Forelimb muscle (tissue), 1 donor: ENCODE measurements at places on chromosomes 5 and 9. TPM values are rescaled to one million over a fixed set of nuclear protein-coding genes. Genes with fewer than 3 reads are reported as not detected.

The NDFIP1 gene
- polyA plus RNA-seq = 54.7 TPM

The LCN1 gene
- polyA plus RNA-seq = not detected

The DDX4 gene
- polyA plus RNA-seq = 0.06 TPM

The BARHL1 gene
- polyA plus RNA-seq = not detected

The IER5L gene
- 4.0 TPM for polyA plus RNA-seq

The PCDHA9 gene
- polyA plus RNA-seq = not detected

The ARSI gene
- 5.7 TPM for polyA plus RNA-seq

The CRHBP gene
- 0.67 TPM for polyA plus RNA-seq

The PCDHGB6 gene
- polyA plus RNA-seq = 3.5 TPM

The NDST1 gene
- polyA plus RNA-seq = 46.9 TPM

The LURAP1L gene
- 10.9 TPM for polyA plus RNA-seq

The SCGB3A1 gene
- polyA plus RNA-seq = 1.4 TPM

The EIF4EBP3 gene
- polyA plus RNA-seq = 8.8 TPM

The ANKRD33B gene
- polyA plus RNA-seq = 1.8 TPM

The WDR38 gene
- 0.11 TPM for polyA plus RNA-seq

The SCGB3A2 gene
- not detected for polyA plus RNA-seq

The COL27A1 gene
- polyA plus RNA-seq = 35.4 TPM

The ODF2 gene
- 25.0 TPM for polyA plus RNA-seq

The C9orf78 gene
- polyA plus RNA-seq = 46.7 TPM

GRCh38 chr5:134568761-134569695, 43.6 kb downstream of the JADE2 start:
- no peak for DNase-seq

GRCh38 chr9:91902475-91903125, 47.4 kb downstream of the ROR2 start:
- no peak for DNase-seq

GRCh38 chr5:147327421-147327820, 92.6 kb downstream of the STK32A start:
- DNase-seq = no peak

- DNase-seq = no peak
These were observed 242.2 kb downstream of the FAM114A2 start for GRCh38 chr5:153796527-153796926.

GRCh38 chr5:73152411-73153388, 20.3 kb upstream of the TMEM174 start:
- no peak for DNase-seq

GRCh38 chr5:32531885-32532520, 53.4 kb upstream of the SUB1 start:
- no peak for DNase-seq

DNA sequence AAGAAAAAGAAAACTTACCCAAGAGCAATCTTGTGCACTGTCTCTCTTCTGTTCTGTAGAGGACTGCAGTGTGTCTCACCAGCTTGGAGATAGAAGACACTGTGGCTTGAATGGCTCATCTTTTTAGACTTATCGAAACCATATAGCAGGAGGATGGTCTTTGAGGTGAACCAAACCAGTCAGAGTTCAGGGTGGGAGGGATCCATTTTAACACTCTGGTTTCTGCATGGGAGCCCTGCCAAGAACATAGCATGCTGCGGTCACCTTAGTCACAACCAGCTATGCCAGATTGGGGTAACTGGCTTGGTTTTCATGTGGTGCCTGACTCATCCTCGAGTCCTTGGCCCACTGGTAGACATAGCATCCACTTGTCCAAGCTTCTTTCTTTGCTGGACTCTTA, 135.1 kb downstream of the PAPPA start:
- DNase-seq = no peak

GRCh38 chr9:27162045-27162444, 53.0 kb downstream of the TEK start:
- peak; percentile 83 for DNase-seq

DNA sequence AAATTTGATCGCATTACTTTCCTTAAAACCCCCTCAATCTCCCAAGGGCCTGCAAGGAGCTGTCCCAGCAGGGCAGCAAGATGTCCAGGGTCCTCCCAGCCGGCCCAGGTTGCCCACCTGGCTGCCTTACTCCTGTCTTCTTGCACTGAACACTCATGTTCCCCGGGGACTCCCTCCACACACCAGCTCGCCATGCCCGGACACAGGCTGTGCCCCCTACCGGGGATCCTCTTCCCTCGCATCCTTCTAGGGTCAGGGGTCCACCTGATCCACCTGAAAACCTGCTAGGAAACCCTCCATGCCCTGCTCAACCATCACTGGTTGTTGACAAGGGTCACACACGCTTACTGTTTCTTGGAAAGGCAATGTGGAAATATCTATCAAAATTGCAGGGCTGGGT, 172.0 kb upstream of the MSX2 start:
- no peak for DNase-seq

DNA sequence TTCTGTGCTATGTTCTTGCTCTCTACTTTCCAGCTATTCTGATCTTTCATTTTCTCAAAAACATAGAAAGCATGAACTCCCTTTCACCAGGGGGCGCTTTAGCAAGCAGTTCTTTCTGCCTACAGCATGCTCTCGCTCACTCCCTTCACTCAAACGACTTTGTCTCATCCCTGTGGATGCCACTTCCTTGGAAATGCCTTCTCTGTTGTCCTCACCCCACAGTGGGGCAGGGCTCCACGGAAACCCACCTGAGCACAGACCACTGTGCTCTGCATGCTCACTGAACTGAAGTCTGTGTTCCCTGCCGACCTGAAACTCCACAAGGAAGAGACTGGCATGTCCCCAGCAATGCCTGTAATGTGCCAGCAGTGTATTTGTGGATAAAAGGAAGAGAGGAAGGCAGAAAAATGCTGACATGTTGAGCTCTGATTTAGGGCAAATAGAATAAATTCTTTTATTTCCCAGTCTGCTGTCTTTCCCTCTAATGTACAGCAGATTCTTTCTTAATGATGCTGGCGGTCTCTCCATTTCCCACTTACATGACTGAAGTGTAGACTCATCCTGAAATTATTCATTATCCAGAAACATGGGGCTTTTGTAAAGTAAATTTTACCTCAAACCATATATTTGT, 4.9 kb upstream of the ROR2 start:
- DNase-seq = no peak

DNA sequence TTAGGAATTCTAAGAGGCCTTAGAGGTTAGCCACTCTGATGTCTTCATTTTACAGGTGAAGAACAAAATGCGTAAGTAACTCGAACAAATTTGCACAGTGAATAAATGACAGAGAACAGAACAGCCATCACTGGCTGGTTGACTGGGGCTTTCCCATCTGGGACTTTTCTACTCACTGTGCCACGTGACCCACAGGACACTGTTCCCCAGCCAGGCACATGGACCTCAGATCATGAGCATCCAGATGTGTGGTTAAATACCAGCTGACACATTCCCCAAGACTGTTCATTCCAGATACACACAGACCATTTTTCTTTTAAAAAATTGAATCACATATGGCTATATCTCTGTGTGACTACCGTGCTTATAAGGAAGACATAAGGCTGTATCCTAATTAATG, 25.8 kb upstream of the MED10 start:
- DNase-seq = no peak

- no peak for DNase-seq
These were observed 159.5 kb upstream of the CHD1 start for GRCh38 chr5:99088309-99088708.

GRCh38 chr9:15513335-15513734, 2.6 kb upstream of the PSIP1 start:
- no peak for DNase-seq

GRCh38 chr5:159944056-159944600, 27.8 kb downstream of the ADRA1B start:
- DNase-seq = no peak

DNA sequence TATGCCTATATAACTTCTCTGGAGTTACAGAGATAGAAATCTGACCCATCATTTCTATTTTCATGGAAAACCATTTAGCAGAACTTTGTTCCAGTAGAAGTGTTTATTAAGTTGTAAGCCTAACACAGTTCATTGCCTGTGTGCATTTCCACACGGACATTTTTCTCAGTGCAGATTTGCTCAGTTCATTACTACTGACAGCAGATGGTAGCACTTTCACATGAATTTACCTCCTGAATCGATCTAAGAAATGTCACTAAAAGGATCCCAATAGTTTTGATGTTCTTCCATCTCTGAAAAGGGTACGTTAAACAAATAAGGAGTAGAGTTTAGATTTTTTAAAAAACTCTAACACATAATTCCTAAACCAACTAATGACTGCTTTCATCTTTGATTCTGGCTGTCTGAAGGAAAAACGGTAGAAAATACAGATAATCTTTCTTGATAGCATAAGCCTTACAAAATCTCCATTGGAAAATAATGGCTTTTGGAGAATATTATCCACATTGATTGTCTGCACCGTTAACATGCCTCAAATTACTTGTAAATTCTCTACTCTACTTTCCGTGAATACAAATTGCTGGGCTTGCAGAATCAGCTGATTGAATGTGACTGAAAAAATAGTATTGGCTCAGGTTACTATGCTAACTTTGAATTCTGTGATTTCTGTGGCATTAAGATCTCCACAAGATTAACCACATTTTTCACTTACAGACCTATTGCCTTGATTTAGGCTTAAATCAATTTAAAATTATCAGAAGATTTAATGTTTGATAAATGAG, 33.1 kb downstream of the RPS23 start:
- no peak for DNase-seq

GRCh38 chr5:141623186-141623585, 4.4 kb upstream of the DIAPH1 start:
- DNase-seq = no peak

GRCh38 chr5:93635991-93636390, 53.0 kb downstream of the NR2F1 start:
- DNase-seq = no peak

DNA sequence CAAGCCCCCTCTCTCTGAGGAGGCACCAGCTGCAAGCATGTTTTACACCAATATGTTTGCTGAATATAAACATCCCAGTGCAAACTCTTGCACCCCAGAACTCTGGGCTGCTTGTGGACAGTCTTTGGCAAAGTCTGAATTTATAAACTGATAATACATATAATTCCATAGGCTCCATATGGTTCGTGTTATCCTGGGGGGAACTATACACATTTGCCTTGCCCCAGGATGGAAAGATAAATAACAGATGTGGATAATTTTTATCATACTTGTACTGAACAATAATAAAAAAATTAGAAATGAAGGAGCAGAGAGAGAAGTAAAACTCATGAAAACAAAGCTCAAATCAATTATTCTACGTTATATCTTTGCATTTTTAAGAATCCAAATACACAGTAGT, 50.6 kb upstream of the GAS1 start:
- no peak for DNase-seq

- DNase-seq = no peak
These were observed 152.5 kb downstream of the RNF180 start for GRCh38 chr5:64318175-64318574.

DNA sequence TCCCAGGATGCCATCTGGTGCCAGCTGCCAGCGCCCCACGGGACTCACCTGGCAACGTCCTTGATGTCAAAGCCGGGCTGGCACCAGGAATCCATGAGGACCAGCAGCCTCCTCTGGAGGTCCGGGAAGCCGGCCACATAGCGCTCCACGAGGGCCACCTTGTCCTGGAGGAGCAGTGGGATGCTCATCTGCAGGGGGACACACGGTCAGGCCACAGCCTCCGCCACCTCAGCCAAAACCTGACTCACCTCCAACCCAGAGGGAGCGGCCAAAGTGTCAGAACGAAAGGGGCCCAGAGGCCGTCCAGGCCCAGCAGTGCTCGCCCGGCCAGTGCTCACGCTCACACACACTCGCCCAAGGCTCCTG, 56.5 kb downstream of the EXD3 start:
- DNase-seq = no peak

GRCh38 chr5:110108520-110108919, 418.8 kb downstream of the MAN2A1 start:
- DNase-seq = no peak

GRCh38 chr9:19934301-19934871, 145.5 kb upstream of the SLC24A2 start:
- DNase-seq = no peak

DNA sequence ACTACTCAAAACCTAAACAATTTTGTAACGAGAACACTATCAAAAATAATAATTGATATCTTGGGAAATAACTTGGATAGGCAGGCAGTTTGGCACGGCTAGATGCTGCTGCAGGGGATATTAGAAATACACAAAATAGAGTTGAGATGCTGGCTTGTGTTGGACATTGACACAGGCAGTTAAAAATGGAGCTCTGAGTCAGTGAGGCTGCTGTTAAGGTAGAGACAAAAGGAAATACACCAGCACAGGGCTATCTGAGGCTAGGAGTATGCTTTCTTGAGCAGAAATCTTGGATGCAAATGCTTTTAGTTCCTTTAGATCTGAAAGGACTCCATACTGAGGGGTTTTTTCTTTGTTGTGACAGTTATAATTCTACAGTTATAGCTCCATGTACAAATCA, 16.6 kb downstream of the TENT2 start:
- DNase-seq = no peak

DNA sequence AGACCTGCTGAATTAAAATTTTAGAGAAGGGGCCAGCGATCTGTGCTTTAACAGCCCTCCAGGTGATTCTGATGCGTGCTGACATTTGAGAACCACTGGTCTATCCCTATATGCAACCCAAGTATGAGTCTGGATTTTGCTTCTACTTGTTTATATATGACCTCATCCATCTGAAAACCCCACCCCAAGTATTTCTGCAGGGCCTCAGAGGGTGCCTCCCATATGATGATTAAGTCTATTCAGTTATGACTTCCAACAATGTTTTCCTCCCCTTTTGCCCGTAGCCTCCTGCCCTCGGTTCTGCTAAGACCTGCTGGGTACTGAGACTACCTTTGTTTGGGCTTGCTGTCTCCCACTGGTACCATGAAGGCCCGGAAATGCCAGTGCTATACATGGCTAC, 376.0 kb upstream of the SMARCA2 start:
- no peak for DNase-seq

DNA sequence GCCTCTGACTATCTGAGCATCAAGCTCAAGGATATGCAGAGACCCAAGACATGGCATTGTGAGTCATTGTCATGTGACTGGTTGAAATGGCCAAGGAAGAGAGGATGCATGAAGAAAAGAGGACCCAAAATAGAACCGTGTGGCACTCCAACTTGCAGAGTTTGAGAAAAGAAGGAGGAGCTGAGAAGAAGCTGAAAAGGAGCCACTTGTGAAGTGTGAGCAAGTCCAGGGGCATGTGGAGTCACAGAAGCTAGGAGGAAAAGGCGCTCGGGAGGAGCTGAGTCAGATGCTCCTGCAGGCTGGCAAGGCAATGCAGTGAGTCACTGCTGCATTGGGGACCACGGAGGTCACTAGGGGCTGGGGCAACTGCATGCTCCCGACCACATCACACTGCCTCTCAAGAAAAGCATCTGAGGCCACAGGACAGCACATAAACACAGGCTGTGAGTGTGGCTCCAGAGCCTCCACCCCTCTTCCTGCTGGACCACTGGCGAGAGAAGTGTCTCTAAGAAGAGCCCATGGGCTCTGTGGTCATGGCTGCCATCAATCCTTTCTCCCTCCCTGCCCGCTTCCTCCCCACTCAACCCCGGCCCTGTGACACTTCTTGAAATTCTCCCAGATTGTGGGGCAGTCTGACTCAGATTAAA, 197.6 kb downstream of the DRD1 start:
- no peak for DNase-seq

DNA sequence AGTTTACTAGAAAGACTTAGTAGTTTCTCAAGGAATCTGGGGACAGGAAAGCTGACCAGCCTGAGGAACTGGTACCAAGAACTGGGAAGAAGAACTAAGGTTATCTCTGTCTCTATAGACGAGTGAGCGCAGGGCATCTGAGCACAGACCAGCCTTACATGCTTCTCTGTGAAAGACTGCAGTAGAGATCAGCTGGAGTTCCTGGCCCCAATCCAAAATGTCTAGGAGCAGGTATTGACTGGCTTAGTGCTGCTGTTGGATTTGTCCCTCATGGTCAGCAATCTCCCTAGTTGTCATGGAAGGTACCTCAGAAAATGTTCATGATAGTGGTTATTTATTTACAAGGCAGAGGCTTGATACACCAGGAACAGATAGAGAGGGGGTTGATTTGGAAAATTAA, 13.3 kb downstream of the NUP214 start:
- DNase-seq = no peak
